ENCODE measurements at places on chromosomes 11 and 22. TPM values are rescaled to one million over a fixed set of nuclear protein-coding genes. Genes with fewer than 3 reads are reported as not detected.

- peak; percentile 95 for DNase-seq
Measured at GRCh38 chr11:133343951-133344350, 188.3 kb downstream of the OPCML start.

- DNase-seq: no peak
Measured at GRCh38 chr11:9250139-9250582, 15.0 kb downstream of the DENND5A start.

GRCh38 chr11:23404225-23405160 lies 544.2 kb upstream of the CCDC179 start:
- DNase-seq: no peak

DNA sequence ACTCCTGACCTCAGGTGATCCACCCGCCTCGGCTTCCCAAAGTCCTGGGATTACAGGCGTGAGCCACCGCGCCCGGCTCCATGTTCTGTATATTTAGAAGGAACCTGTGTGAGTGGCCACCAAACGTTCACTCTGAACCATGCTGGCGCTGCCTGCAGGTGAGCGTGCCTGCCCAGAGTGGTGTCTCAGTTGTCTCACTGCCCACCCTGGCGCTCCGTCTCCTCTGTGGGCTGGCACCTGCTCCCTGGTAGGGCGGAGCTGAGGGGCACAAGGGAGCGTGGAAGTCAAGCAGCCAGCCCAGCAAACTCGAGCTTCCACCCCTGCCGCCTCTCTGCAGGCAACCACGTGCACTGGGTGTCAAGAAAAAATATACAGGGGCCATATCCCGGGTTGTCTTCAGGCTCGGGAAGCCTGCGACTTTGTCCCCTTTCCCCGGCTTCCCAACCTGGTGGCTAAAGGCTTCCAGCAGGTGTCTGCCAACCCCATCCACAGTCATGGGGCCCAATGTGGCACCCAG lies 16.7 kb downstream of the TXN2 start:
- DNase-seq: no peak

SLC22A12 gene
- total RNA-seq: not detected

OR52W1 gene
- not detected for total RNA-seq

UCP3 gene
- total RNA-seq: 0.99 TPM

MYOD1 gene
- not detected for total RNA-seq

TIMP3 gene
- total RNA-seq: 118 TPM
